ENCODE measurements at places on chromosomes 7 and 10.

GRCh38 chr7:41977151-41977651, 259.8 kb downstream of the GLI3 start:
- DNase-seq = no peak

DNA sequence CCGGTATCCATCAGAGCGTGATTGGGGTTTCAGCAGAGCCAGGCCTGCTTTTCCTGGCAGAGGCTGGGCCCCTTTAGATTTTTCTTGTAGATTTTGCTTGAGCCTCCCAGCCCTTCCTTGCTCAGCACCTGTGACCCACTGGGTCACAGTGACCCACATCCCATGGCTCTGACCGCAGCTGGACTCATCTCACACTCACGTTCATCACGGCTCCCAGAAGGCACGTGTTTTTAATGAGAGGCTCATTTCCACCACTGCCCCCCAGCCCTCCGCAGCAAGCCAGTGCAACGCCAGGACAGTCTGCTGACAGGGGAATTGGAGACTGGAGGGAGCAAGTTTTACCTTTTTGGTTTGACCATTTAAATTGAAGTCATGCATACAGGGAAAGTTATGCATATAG, 155.7 kb downstream of the CUX1 start:
- no peak for DNase-seq

DNA sequence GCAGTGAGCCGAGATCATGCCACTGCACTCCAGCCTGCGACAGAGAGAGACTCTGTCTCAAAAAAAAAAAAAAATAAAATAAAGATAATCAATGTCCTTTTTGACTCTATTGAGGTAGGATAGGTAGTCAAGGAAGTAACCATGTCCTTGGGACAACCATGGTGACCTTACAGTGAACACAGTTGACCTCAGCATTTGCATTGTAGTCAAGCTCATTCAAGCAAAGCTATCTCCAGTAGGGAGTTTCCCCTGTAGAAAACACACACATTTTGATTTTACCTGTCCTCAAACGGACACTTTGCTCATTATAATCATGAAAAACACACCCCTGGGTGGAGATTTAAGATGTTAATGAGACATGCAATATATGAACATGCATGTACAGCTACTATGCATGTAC, 171.7 kb downstream of the KIF20B start:
- DNase-seq = no peak

- DNase-seq = no peak
These were observed 236.9 kb upstream of the TMEM229A start for GRCh38 chr7:124269774-124270173.

GRCh38 chr7:18290865-18291264, 204.7 kb upstream of the HDAC9 start:
- DNase-seq = no peak

- DNase-seq = no peak
These were observed 292.4 kb upstream of the MYO3A start for GRCh38 chr10:25641595-25641994.

GRCh38 chr7:112171673-112172072, 34.5 kb downstream of the DOCK4 start:
- no peak for DNase-seq

DNA sequence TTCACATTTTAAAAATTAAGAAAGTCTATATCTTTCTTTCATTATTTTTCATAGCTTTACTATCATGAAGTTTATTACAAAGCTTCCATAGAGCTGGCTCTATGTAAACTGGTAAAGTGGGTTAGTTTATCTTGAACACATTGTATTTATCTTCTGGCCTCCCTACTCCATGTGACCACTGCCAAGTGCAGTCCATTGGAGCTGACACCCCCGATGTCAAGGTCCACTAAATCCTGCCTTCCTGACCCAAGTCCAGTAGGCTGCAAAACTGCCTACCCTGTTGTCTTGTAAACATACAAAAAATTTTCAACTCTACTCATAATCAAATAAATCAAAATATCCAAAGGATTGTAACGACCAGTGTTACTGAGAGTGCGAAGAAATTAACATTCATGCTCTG, 10.2 kb downstream of the DNAJC12 start:
- DNase-seq = no peak

GRCh38 chr7:104005197-104005596, 15.7 kb upstream of the RELN start:
- no peak for DNase-seq

DNA sequence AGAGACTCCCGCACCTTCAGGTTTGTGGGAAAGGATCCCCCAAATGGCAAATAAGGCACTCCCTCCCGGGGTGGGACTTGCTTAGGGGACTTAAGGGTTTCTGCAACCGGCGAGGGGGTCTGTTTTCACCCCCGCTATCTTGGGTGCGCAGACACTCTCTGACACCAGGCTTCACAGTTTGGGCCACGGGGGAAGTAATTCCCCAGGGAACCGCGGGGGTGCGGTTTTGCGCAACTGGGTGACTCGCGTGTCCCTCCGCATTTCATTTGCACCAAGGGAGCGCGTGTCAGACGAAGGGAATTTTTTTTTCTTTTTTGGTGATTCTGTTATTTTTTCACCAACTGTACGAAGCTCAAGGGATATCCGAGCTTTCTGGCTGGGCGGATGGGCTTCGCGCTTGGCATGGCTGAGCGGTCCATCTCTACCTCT, 1.7 kb downstream of the GRM8 start:
- no peak for DNase-seq

DNA sequence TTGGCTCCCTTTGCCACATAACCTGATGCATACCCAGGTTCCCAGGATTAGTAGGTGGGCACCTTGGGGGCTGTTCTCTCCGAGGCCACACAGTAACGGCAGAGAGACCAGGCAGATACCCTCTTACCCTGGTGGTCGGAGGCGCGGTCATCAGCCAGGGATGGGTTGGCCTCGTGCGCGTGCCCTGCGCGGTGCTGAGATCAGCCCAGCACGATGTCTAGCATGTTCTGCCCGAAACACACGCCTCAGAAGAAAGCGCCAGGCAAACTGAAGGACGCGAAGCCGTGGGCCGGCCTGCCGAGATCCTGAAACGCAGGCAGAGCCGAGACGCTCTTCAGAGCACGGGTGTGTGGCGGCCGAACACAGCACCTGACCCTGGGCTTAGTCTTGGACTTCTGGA, 34.7 kb upstream of the CFAP46 start:
- DNase-seq = no peak

- no peak for DNase-seq
These were observed 303.8 kb downstream of the KCNMA1 start for GRCh38 chr10:77333610-77334340.

- DNase-seq = peak; percentile 74
These were observed 695 bp downstream of the PRKAG2 start for GRCh38 chr7:151875942-151876898.

DNA sequence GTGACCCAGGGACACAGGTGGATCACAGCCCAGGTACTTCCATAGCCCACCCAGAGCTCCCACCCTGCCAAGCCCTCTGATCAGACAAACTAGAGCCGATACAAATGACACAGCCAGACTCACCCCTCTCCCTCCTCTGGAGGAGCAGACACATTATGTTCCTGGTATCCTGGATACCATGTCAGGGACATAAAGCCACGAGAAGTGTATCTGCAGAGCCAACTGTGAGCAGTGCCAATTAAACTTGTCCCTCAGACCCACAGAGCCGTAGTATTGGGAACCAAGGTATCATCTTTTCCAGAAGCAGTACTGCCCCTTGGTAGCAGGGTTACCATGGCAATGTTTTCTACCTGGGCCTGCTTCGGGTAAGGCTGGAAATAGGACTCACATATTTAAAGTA, 47.3 kb upstream of the CPXM2 start:
- no peak for DNase-seq

DNA sequence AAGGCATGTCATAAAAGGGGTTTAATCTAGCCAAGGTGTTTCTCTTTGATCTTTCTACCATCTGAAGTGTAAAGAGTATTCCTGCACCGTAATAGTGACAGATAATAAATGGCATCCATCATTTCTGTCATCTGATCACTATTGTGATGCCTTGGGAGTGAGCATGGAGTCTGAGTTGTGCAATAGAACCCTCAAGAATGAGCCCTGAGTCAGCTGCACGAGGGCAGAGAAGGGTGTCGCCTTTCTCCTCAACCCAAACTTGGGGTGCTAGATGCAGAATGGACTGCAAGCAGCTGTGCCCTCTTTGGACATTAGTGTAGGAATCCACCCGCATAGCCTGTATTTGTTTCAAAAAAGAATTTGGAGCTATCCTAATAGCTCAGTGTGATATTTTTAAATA, 115.2 kb downstream of the ZNF37A start:
- no peak for DNase-seq

- no peak for DNase-seq
These were observed 1017.0 kb upstream of the GHITM start for GRCh38 chr10:83122336-83122735.

- peak; percentile 10 for DNase-seq
These were observed 97.6 kb downstream of the SUGCT start for GRCh38 chr7:40232242-40232893.

- DNase-seq = no peak
These were observed 33.6 kb upstream of the KMT2E start for GRCh38 chr7:104980440-104980839.

DNA sequence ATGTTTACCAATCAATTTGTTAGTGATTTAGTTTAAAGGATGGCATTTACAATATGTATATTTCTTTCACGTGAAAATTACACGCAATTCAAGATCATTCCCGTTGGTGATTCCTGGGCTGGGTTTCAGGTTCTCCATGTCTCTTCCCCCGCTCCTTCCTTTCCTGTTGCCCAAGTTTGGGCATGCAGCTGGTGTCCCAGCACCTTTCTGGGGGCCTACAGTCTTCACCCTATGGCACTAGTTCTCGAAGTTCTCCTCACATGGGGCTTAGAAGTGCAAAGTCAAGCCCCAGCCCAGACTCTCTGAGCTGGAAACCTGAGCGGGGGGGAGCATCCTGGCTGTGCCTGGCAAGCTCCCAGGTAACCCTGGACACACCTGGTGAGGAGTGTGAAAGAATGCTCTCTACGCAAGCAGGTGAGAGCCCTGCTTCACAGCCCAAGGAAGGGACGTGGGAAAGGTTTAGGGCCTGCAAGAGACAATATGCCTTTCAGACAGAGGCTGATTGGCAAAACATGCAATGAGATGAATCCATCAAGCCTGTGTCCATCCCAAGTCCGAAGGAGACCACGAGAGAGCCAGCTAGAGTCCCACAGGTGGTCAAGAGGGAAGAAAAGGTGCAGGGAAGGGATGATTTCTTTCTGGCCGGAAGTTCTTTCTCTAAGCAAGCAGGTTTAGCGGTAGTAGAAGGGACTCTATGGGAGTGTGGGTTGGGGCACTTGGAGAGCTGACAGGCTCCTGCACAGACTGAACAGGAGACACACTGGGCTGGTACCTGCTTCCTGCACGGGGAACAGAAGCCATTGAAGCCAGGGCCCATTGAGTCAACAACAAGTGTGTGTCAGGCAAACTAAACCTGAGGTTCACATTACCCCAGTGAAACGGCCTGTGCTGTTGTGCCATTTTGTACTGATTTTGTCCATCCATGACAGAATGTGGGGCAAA, 131.1 kb downstream of the ADARB2 start:
- DNase-seq = no peak

GRCh38 chr7:51080622-51081269, 235.9 kb downstream of the COBL start:
- no peak for DNase-seq

DNA sequence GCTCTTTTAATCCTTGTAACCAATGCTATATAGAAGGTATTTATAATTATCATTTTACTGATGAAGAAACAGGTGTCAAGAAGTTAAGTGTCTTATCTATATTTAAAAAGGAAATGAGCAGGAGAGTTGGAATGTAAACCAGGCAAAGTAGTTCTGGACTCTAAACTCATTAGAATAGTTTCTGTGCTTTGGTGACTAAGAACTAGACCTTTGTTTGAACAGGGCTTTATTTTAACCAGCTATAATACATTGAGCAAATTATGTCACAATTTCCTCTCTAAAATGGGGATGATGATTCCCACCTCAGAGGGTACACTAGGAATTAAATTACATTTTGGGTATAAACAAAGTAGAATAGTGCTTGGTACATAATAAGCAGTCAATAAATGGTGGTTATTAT, 236.0 kb downstream of the MAGI2 start:
- no peak for DNase-seq

DNA sequence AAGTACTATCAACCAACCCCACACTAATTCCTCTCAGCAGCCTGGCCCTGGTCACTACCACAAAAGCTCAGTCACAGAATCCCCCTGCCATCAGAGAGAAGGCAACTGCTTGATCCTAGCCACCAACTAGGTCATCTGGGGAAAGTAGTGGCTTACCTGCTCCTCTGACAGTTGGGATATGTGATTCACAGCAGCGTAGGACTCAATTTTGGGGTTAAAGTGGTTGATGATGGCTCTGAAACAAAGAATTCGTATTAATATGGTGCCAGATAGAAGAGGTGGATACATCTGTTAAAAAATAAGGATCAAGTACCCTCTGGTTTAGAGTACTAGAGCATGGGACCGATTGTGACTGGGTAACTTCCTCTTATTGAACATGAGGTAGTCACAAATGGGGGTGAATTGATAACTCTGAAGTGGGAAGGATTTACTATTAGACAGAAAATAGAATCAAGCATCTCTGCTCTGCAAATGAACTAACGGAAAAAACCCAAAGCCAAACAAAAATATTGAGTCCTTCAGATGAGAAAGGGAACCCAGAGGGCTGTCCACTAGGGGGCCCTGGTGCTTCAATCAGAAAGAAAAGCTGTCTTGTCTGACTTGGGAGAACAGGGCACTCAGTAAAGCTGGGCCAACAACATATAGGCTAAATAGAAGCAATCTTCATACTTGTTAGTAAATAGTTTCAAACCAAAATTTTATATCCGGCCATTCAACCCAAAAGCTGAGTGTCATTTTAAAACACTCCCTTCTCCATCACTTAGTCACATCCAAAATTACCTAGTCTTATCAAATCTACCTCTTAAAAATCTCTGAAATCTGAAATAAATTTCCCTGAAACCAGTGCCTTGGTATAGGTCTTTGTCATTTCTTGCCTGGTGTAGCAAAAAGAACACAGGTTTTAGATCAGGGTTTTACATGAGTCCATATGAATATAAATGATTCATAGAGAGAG, 45.9 kb upstream of the KCNIP2 start:
- peak; percentile 84 for DNase-seq

GRCh38 chr7:79930604-79931003, 204.0 kb upstream of the GNAI1 start:
- DNase-seq = no peak

DNA sequence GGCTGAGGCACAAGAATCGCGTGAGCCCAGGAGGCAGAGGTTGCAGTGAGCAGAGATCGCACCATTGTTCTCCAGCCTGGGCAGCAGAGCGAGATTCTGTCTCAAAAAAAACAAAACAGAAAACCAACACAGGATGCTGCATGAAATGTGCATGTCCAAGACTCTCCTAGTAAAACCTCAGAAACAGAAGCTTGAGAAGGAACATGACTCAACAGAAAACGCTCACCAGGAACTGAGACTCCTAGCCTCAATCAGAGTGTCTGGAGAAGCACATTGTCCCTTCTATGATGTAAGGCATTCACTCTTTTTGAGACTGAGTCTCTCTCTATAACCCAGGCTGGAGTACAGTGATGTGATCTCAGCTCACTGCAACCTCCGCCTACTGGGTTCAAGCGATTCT, 168.3 kb downstream of the MYOF start:
- no peak for DNase-seq

DNA sequence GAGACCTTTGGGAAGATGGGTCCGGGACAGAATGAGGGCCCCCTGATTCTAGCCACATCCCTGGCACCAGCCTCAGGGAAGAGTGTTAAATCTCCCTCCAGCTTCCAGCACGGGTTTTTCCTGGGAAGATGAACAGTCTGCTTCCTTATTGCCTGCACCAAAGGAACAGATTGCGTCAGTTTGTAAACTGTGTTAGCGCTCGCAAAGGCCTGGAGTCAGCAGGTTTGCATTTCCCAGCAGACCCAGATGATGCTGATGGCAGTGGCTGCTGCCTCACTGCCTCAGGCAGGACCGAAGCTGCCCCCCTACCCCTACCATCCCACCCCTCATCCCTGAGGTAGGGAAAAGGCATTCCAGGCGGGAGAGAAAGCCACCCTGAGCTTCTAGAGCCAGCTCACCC, 34.6 kb upstream of the LRRC4 start:
- no peak for DNase-seq

Data from activated CD4-positive, alpha-beta T cell treated with anti-CD3 and anti-CD28 coated beads for 48 hours (primary cell).